Cardiac ventricle fibroblast (primary cell): ENCODE measurements at places on chromosomes 1 and 21. TPM values are rescaled to one million over a fixed set of nuclear protein-coding genes. Genes with fewer than 3 reads are reported as not detected.

Gene SPOCD1
- total RNA-seq: 18.3 and 23.2 TPM in 2 replicates

Gene CELA2B
- total RNA-seq: not detected in 2 replicates

Gene LRRC53
- not detected in 2 replicates for total RNA-seq

Gene FAM167B
- 0.44 and 0.54 TPM in 2 replicates for total RNA-seq

Gene DIPK1A
- total RNA-seq: 8.6 and 9.4 TPM in 2 replicates

Gene OR2T33
- not detected in 2 replicates for total RNA-seq

Gene PTGS2
- total RNA-seq: 6.2 and 7.2 TPM in 2 replicates

Gene KIF26B
- 5.9 and 6.3 TPM in 2 replicates for total RNA-seq

Gene ARHGEF16
- total RNA-seq: not detected in 2 replicates

Gene TDRD5
- not detected in 2 replicates for total RNA-seq

Gene HENMT1
- total RNA-seq: 3.4 and 3.6 TPM in 2 replicates

Gene CAMSAP2
- 21.0 and 21.3 TPM in 2 replicates for total RNA-seq

Gene EXO1
- 0.12 and 0.24 TPM in 2 replicates for total RNA-seq

Gene C1orf94
- total RNA-seq: not detected in 2 replicates

Gene TRAF3IP3
- total RNA-seq: not detected in 2 replicates

Gene TEDDM1
- total RNA-seq: not detected in 2 replicates

Gene PCBP3
- total RNA-seq: 14.5 and 24.2 TPM in 2 replicates

Gene PODN
- 59.5 and 60.4 TPM in 2 replicates for total RNA-seq

Gene NKAIN1
- 0.50 and 1.1 TPM in 2 replicates for total RNA-seq

Gene RNU1-4
- under 0.01 TPM in 2 replicates for total RNA-seq

Gene IQGAP3
- 0.87 and 1.5 TPM in 2 replicates for total RNA-seq

Gene KRTAP19-8
- not detected in 2 replicates for total RNA-seq

Gene RYR2
- total RNA-seq: 0.25 and 2.3 TPM in 2 replicates

Gene GBP5
- 0.05 TPM in 1 of 2 replicates, not detected in the other for total RNA-seq

Gene KRTAP12-2
- total RNA-seq: not detected in 2 replicates

Gene RRP1B
- 16.3 and 18.7 TPM in 2 replicates for total RNA-seq
